ENCODE measurements at places on chromosomes 5 and 9.

DNA sequence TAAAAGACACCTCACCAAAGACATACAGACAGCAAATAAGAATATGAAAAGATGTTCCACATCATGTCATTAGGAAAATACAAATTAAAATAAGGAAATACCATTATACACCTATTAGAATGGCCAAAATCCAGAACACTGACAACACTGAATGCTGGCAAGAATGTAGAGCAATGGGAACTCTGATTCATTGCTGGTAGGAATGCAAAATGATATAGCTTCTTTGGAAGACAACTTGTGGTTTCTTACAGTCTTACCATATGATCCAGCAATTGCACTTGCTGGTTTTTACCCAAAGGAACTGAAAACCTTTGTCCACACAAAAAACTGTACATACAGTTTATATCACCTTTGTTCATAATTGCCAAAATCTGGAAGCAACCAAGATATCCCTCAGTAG, 6.5 kb downstream of the TMEM161B start:
- no peak for DNase-seq

DNA sequence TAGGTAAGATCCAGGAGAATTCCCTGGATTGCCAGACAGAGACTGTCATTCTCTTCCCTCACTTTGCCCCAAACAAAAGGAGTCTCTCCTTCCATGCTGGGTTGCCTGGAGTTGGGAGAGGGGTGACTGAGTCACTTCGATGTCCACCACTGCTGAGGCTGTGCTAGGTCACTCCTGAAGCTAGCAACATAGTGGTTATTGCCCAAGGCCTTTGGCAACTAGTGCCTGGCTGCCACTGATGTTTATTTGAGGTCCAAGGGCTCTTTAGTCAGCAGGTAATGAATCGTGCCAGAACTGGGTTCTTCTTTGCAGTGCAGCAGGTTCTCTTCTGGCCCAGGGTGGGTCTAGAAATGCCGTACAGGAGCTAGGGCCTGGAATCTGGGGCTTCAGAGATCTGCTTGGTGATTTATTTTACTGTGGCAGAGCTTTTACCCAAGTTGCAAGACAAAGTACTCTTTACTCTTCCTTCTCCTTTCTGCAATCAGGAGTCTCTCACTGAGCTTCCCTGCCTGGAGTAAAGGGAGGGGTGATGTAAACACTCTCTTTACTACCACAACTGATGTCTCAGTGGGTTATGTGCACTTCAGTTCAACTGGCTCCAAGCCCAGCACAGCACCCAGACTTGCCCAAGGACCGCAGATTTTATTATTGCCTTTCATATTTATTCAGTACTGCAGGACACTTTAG, 155.7 kb upstream of the SH3GL2 start:
- DNase-seq = no peak

DNA sequence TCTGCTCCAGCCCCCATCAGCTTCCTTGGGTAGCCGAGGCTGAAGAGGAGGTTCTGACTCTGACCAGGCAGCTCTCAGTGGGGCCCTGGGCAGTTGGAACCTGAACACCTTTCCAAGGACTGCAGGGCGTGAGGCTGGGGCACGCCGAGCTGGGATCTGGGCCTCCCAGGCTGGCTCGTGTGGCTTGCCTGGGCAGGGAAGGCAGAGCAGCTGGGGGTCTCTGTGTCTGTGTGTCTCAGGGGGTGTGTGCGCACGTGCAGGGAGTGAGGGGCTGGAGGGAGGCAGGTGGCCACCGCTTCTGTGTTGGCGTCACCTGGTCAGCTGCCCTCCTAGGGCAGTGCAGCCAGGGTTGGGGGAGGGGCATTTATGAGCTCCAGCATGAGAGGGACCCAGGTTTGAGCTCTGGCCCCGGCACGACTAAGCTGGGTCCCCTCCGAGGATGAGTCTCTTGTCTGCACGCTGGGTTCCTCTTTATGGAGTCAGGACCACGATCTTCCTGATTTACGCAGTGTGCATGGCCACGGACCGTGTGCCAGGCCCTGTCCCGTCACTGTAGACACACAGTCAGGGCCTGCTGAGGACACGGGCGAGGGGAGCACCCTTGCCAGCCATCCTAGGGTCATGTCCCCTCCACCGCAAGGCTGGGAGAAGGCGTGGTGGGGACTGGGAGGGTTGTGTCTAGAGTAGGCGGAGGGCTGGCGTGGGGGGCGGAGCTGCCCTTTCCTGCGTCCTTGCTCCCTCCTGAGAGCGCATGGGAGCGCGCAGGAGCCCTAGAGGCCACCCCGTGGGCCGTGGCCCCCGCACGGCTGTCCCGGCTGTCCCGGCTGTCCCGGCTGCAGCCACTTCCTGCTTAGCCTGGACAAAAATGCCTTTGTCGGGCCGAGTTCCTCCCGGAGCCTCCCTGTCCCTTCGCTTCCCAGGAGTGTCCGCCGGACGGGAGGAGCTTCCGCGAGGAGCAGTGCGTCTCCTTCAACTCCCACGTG, 4.6 kb downstream of the ADAMTSL2 start:
- no peak for DNase-seq

GRCh38 chr9:22356985-22357384, 89.6 kb upstream of the DMRTA1 start:
- no peak for DNase-seq

DNA sequence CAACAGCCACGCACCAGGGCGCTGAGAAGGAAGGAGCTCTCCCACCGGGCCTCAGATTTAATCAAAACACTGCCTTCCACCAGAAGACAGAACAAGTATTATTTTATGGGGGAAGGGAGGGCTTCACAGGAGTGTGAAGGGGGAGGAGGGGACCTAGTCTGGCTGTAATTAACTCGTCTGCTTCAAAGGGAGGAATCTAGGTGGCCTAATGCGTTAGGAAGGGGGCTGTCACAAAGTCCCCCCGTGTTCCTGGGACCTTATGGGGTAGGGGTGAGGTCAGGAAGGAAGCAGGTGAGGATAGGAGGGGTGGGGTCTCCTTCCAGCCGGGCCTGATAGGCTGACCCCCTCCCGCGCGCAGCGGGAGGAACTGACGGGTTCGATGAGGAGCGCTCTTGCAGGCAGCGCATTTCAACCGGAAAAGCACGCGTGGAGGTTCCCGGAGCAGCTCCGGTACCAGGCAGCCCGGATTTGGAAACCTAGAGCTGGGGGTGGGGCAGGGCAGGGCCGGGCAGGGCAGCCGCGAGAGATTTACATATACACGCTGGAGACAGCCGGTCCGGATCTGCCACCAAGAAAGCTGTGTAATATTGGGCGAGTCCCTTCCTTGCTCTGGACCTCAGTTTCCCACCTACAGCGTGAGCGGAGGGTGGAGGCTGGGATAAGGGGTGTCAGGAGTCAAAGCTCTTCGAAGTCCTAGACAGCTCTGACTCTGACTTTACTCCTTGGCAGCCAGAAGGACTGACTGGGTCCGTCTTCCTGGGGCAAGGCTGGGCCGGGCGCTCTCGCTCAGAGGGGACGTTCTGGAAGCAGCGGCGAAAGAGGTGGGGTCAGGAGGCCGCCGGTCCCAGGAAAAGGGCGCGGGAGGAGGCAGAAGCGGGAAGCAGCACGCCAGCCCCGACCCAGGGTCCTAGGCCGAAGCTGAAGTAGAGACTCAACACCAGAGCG, 1.8 kb downstream of the SHB start:
- DNase-seq = no peak

DNA sequence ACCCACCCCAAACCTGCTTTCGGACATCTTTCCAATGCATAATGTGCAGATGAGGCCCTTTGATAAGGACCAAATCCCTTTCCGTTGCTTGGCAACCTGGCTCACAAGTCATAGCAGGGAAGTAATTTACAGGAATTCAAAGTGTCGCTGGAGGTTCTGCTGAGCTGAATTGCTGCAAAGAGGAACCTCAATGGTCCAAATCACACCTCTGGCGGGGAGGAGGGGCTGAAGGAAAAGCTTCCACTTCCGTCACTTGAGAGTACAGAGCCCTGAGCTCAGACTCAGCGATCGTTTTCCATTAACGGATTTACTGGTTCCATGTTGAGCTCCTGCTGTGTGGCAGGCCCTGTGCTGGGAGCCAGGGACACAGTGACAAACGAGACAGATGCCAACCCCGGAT, 99.3 kb downstream of the KCNIP1 start:
- DNase-seq = no peak

DNA sequence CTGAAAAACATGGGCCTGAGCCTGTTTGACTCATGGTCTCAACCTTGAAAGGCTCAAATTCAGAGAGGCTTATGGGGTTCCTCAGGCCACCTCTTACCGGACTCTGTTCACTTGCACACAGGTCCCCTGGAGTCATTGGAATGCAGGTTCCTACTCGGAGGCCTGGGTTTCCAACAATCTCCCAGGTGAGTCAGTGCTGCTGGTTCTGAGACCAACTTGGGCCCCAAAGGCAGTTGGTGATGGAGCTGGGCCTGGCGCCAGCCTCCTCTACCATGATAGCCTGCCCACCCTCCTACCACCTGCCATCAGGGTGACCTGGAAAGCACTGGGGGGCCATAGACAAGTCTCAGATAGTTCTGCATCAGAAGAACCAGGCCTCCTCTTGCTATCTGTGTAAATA, 188.4 kb downstream of the RGS3 start:
- no peak for DNase-seq

DNA sequence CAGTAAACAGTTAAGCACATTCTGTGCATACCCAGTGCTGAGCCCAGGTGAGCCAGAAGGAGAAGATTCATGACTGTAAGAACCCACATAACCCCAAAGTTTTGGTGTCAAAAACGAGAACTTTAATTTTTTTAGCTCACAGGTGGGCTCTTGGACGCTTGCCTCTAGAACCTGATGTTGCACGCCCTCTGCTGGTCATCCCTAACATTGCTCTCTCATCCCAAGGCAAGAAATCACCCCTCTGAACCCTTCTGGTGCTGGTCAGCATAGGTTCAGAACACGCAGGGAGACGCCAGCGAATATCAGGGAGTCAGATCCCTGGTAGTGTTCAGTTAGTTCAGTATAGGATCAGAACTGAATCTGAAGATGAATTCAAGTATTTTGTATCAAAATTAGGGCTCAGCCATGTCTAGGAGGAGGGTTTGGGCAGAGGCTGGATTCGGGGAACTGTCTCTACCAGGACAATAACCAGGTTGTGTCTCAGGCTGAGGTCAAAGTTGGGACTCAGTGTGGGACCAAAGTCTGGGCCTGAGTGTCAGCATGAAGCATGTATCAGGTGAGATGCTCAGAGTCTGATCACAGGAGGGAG, 4.1 kb upstream of the DNAJB5 start:
- no peak for DNase-seq

DNA sequence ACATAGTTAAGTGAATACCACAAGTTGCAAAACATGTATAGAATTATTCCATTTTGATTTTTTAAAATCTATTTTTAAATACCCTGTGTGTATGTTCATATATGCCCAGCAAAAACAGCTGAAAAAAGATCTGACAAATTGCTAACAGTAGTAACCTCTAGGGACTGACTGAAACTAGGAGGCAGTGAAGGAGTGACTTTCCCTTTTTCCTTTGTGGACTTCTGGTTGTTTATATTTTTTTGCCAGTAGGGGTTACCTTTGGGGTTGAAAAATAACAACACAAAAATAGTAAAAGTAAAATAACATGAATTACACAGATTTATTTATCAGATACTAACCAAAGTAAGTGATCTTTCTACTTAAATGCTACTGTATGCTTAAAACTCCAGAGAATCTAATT, 2.9 kb downstream of the MEGF9 start:
- no peak for DNase-seq

DNA sequence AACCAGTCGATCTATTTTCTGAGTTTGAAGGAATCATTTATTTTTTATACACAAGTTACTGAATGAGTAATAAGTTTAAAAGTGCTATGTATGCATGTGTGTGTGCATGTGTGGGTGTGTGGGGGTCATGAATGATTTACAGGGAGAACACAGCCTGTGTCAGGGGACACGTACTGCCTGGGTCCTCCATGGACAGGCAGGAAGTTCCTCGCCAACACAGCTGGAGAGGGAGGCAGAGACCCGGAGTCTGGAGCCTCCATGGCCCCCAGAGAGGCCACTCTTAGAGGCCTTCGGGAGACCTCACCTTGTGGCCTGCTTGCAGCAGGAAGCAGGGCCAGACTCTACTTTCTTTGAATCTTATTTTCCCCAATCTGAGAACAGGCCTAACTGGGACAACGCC, 144.7 kb downstream of the GABBR2 start:
- DNase-seq = no peak

DNA sequence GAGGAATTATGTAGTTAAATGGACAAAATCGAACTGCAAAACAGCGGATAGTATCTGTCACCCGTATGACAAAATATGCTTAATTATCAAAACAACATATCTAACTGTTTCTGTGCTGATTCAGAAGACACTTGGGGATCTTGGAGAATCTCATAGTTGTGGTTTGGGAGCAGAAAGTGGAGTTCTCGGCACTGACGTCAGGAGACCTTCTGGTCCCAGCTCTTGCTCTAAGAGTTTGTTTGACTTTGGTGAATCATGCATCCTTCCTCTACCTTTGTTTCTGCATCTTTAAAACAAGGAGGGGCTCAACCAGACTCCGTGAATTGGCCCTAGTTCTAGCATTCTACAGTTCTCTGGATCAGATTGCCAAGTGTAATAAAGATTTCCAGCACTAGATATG, 37.0 kb upstream of the TAF1L start:
- no peak for DNase-seq

DNA sequence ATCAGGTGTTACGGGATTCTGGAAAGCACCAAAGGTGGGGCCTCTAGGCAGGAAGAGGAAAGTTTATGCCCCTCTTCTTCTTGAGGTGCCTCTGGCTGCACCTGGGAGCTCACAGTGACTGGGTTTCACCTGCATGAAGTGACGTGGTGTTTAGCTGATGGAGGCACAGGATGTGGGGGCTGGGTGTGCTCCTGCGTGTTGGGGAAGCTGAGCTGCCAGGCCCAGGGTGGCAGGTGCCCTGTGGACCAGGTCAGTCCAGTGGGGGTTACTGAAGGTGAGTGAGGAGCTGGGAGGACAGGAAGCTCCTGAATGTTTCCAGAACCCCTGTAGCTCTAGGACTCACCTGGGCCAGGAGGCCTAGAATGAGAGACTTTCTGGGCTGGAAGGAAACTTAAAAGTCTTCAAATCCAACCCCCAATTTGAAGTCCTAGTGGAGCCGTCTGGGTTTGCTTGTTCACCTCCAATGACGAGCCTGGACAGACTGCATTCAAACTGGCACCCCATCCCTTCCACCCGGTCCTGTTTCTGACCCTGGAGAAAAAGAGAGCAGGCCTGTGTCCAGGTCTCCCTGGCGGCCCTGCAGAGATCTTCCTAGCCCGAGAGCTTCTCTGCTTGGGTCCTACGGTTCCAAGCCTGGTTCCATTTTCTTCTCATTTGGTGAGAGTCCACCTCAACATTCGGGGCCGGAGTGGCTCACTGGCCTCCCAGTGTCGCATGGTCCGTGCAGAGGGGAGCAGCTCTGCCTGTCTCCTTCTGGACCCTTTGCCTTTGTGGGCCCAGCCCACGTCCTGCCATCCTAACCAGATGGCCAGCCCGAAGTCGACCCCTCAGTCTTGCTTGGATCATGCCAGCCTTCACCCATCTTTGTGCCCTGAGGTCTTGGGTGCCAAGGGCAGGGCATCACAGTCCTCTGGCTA, 22.3 kb downstream of the TRAF1 start:
- no peak for DNase-seq

- DNase-seq = no peak
These were observed 23.1 kb downstream of the SLC36A3 start for GRCh38 chr5:151280443-151280842.
